ENCODE measurements at places on chromosomes 5 and 9.
A peak's percentile ranks its signal among the peaks of the same experiment; 100 is the strongest.

DNA sequence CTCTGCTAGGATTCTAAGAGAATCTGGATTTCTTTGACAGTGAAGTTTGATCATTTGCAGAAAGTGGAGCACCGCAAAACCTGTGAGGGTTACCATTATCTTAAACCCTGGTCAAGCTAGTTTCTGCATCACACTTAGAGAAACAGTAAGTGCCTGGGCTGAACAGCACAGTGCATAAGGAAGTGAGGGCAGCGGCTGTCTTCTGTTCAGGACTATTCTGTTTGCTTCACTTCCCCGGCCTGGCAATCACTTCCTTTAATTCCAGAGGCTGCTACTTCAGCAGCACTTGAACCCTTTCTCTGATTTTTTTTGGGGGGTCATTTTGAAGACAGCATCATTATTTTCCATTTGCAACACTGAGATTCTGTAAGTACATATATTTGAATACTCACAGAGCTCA is 32.0 kb downstream of the SEMA6A start:
- no peak for DNase-seq

- peak; percentile 52 for DNase-seq
Measured at GRCh38 chr5:173530547-173530946, 85.9 kb downstream of the BOD1 start.

DNA sequence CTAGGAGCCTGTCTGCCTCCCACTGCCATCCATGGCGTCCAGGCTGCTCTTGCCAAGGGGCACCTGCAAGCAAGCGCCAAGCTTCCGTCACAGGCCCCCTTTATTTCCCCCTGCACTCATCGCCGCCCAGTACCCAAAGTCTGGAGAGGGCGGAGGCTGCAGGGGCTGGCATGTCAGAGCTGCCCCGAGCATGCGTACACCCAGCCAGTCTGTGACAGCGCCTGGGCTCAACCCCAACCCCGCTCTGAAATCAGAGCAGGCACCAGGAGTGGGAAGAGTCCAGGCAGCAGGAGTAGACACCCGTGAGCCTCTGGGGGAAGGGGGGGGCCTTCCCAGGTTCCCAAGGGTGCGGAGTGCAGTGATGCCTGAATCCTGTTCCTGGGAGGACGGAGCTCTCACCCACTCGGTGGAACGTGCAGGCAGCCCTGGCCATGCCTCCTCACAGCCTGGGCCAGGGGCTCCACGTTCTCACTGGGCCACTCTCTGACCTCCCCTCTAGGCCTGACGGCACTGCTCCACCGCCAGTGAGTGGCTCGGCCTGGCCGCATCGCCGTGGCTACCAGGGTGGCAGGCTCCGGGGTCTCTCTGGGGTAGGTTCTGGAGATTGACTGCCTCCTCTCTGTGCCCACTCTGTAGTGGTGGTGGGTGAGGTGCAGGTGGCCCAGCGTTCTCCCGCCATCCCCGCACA is 469.0 kb downstream of the CDH9 start:
- DNase-seq = no peak

DNA sequence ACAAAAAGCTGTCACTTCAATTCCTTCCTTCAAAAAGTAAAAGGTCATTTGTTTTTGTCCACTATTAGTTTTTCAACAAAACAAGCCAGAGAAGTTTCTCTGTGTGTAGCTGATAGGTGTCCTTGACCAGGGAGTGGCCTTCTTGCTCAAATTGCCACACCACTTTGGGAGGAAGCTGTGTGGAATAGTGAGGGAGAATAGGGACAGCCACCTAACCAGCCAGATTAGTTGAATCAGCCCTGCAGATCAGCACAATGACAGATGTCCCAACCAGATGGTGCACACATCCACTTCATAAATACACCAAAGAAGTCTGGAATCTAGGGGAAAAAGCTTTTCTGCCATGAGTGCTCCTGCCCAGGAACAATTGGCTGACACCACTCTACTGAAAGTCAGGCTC is 37.2 kb downstream of the NREP start:
- DNase-seq = no peak

GRCh38 chr5:119750887-119751733 is 121.8 kb downstream of the FAM170A start:
- no peak for DNase-seq

DNA sequence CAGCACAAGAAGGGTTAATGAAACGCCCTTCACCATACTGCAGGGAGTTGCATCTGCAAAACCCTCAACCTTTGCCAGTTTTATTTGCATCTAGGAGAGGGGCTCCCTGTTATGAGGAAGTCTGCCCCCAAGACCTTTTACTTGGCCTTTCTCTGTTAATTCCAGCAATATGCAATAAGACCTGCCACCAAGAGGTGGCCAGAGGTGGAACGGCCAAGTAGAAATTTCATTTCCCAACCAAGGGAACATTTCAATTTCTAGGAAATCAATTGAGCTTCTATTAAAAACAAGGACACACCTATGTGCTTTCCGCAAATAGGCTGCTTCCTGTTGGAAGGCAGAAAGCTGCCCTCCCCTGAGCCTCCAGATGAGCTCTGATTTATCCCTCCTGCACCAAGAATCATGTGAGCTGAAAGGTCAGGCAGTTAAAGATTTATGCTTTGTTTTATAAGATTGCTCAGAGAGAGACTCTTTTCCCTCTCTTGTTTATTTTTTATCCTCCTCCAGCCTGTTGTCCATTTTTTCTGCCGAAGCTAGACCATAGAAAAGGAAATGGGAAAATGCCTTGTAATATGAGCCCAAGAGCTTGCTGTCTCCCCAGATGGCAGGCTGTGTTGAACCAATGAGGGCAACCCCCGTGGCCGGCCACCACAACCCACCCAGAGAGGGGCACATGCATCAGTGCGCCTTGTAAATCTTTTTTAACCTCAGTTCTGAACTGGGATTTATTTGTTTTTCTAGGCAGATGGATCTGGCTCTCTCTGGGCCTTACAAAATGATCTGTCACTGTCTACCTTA is 572.8 kb downstream of the TLE1 start:
- peak; percentile 33 for DNase-seq

GRCh38 chr9:91844190-91844589 is 105.8 kb downstream of the ROR2 start:
- peak; percentile 39 for DNase-seq
